ENCODE measurements at places on chromosomes 11 and 22.

DNA sequence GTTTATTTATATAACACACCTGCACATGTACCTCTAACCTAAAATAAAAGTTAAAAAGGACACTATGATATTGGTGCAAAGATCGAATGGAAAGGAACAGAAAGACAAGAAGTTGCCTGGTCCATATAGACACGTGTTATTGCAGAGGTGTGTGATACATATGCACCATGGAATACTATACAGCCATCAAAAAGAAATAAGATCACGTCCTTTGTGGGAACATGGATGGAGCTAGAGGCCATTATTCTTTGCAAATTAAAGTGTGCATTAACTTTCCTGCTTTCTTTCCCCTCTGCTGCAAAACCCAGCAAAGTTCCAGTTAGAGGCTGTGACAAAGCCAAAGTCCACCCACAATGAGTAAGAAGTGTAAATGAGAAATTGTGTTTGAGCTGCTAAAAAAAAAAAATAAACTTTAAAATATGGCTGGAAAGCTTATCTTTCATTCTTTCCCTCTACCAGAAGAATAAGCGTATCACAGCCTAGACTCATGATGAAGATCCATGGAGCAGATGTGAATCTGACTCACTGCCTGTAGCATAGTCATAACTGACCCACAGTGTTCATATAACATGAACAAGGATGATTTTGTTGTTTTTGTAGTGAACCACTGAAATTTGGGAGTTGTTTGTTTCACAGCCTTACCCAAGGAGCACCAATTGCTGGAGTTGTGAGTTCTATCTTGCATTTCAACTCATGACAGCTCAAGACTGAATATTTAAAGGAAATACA is 9.6 kb downstream of the OR52K1 start:
- DNase-seq = no peak

DNA sequence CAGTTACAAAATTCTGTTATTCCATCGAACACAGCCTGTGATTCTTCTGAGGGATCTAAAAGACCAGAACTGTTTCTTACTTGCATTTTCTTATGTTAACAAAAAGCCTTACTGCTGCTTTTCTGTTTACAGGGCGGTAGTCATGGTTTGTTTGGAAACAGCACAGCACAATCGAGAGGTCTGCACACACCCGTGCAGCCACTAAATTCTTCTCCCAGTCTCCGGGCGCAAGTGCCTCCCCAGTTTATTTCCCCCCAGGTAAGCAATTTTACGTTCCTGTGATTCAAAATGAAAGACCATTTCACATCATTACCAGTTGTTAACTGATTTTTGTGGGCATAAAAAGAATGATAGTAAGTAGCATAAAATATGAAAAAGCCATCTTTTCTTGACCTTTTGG is 60.8 kb upstream of the ADSL start:
- no peak for DNase-seq

DNA sequence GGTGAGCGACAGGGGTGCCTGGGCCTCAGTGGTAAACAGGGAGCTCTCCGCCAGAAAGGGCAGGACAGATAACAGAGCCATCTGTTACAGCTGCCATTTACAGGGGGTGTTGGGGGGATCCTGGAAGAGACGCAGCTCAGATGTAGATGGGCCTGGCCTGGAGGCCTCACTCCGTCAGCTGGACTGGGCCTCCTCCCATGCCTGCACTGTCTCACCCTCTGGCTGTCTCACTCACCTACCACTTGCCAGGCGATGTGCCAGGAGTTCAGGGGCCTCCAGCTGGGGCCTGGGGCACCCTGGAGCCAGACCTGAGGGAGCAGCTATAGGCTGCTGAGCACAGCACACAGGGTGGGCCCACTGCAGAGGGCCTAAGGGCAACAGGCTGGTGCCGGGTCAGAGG is 16.3 kb upstream of the SUSD2 start:
- DNase-seq = peak; percentile 14

GRCh38 chr11:113474362-113475159 is 637 bp downstream of the DRD2 start:
- peak; percentile 74 for DNase-seq

- DNase-seq = no peak
These were observed 396.7 kb downstream of the BUD13 start for GRCh38 chr11:116376054-116376453.

DNA sequence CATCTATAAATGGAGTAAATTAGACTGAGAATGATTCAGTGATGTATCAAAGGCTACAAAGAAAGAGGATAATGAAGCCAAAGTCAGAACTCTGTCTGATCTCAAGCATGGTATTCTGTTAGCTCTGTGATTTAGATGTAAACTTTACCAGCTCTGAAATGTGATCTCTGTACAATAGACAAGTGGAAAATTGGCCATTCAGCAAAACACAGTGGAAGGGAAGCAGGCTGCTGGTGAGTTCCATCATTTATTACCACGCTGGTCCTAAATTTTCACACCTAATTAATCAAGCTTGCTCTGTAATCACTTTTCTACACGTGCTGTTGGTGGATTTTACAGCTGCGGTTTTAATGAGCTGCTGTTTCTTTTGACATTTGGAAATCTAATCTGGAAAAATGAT is 145.1 kb upstream of the OPCML start:
- DNase-seq = no peak
